ENCODE measurements at places on chromosomes 2 and 18.

GRCh38 chr2:53740170-53740569 is 27.4 kb upstream of the CHAC2 start:
- DNase-seq, result no peak

- no peak for DNase-seq
Observed at GRCh38 chr2:194096402-194096801, 1560.6 kb upstream of the SLC39A10 start.

DNA sequence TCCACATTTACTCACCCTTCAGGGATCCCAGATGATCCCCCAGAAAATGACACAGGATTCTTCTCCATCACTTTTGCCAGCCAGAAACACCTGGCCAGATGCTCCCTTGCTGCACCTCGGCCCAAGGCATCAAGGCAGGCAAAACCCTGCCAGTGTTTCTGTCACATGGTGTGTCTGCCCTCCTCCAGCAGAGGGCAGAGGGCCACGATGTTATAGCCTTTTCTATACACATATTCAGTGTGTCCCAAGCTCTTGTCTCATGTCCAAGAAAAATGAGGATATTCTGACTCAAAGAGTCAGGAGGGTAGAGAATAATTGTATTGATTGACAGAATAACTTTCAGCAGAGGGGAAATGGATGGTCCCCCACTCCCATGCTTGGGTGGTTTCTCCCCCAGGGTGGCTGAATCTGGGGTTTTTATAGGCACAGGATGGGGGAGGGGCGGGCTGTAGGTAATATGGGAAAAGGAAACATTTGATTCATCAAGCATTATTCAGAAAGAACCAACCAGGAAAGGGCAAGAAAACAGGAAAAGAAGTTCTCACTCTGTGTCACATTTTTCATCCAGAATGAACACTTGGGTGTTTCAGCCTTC is 933.9 kb downstream of the TRIB2 start:
- no peak for DNase-seq

- no peak for DNase-seq
Observed at GRCh38 chr2:41668529-41668928, 379.3 kb upstream of the PKDCC start.

DNA sequence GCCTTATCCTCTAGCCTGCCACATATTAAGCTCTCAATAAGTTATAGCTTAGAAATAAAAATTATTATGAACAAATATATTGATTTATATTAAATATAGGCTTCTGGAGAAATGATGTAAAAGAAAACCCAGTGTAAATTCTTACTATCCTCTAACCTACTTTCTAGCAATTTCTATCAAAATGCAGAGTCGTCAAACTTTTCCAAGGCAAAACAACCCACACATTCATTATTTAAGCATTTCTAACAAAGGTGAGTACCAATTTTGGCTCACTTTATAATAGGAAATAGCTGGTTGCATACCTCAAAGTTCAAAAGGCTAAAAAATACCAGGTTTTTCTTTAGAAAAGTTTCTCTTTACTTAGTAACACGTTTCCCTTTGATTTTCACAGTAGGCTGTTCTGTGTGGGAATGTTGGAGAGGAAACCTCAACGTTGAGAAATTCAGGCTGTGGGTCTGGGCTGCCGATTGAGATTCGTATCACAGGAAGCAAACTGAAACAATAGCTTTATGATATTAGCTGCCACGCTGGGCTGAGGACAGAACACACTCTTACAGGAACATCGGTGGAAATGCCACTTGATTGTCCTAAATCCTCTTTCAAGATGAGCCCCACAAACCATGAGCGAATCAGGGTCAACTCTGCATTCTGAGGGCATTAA is 53.0 kb downstream of the EPAS1 start:
- DNase-seq, result no peak

- DNase-seq, result no peak
Observed at GRCh38 chr2:127411653-127412369, 6.4 kb upstream of the PROC start.

GRCh38 chr2:85327160-85327821 is 498 bp downstream of the TGOLN2 start:
- DNase-seq, result peak; percentile 36

- no peak for DNase-seq
Observed at GRCh38 chr2:143146815-143147530, 17.8 kb downstream of the ARHGAP15 start.

DNA sequence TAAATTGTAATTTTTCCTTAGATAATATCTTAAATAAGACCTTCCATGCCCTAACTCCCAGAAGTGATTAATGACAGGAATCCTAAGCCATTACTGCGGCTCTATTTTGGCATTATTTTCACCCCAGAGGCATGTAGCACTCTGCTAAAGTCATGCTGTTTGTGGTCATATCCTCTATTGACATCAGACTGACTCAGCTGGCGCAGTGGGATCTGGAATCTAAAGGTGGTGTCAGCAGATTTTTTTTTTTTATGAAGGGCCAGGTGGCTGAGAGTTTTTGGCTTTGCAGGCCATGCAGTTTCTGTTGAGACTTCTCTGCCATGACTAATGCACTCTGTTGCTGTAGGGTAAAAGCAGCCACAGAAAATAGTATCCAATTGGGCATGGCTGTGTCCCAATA is 64.1 kb upstream of the ACVR1C start:
- DNase-seq, result no peak

DNA sequence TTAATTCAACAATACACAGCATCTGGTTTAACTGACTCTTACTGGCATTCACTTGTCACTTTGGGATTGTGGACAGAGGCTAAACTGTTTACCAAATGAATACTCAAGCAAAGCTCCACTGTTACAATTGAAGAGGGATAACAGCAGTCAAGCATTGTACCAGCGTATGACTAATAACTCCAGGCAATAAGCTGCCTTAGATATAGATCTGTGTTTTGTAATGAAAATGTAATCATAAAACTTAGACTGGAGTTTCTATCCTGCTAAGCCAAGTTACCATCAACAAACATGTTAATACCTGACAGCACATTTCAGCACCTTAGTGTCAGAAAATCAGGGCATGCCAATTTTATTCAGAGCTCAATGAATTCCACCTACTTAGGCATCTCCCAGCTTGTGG is 889.5 kb downstream of the EPHA4 start:
- no peak for DNase-seq
